ENCODE measurements at places on chromosomes 2 and 18. TPM values are rescaled to one million over a fixed set of nuclear protein-coding genes. Genes with fewer than 3 reads are reported as not detected.

GRCh38 chr2:200311139-200311538 lies 4.6 kb downstream of the SPATS2L start:
- DNase-seq: no peak

DNA sequence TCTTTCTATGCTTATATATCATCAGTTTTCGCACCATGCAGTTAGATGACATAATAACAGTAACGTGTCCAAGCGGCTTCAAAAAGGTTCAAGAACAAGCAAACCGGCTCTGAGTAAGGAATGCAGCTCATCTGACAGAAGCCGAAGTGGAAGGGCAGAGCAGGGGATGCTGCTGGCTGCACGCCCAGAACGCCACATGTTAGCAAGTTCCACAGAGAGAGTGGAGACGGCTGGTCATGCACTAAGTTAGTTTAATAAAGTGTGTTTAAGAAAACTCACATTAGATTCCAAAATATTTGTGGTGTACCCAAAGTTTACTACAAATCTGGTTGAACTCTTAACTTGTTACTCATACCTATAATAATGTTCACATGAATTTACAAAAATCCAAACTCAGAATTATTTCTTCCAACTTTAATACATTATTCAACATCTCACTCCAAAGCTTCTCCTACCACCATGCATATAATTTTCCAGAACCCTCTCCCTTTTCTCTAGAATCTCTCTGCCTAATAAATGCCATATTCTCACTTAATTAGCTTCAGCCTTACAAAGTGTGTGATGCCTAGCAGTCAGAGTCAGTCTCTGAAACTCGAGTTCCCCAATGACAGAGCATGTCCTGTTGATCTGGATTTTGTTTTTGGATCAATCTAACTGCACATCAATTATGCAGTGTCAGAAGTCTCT lies 170.0 kb downstream of the DNAH7 start:
- DNase-seq: peak; percentile 34

- DNase-seq: no peak
Observed at GRCh38 chr2:71263386-71263785, 36.5 kb upstream of the PAIP2B start.

GRCh38 chr2:5867056-5867455 lies 174.9 kb downstream of the SOX11 start:
- no peak for DNase-seq

GRCh38 chr2:109611467-109612095 lies 2.2 kb downstream of the SEPTIN10 start:
- no peak for DNase-seq

DNA sequence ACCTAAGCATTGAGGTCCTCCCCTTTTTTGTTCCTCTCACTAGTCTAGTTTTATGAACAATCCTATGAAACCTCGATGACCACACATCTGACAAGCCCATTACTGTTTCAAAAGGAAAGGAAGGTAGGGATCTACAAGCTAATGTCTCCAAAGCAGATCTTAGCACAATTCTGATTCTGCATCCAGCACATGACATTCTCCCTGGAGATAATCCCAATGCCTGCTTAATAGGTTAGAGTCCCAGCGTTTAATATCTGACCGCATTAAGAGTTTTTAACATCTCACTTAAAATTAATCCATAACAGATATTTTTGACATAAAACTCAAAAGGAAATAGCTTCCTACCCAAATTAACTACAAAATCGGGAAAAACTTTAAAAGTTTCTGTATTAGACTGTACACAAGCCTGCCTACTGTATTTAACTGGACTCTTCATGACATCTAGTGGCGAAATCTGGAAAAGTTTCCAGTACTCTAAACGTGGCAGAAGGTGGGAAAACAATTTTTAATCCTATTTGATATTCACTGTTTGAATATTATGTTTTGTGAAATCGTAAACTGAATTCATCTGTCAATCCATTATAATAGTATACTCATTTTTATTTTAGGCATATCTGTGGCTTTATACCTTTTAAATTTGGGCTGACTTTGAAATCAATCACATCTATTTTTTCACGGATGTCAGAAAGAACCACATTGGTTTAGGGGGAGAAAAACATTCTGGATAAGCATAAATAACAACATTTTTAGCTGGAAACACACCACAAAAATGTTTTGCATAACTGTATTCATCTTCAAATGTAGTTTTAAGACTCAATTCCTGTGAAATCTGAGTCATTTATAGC lies 62.4 kb downstream of the TXNL1 start:
- no peak for DNase-seq

GRCh38 chr2:95206096-95206495 lies 1.2 kb upstream of the ZNF892 start:
- no peak for DNase-seq

DNA sequence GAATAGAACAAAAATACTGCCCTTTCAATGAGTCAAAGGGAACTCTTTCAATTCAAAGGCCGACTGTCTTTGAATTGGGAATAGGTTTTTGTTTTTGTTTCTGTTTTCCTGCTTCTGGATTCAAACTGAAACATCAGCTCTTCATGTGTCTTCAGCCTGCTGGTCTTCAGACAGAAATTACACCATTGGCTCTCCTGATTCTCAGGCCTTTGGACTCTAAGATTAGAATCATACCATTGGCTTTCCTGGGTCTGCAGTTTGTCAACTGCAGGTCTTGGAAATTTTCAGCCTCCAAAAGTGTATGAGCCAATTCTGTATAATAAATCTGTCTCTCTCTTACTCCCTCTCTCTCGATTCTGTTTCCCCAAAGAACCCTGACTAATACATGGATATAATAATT lies 31.1 kb downstream of the CTLA4 start:
- DNase-seq: no peak

DNA sequence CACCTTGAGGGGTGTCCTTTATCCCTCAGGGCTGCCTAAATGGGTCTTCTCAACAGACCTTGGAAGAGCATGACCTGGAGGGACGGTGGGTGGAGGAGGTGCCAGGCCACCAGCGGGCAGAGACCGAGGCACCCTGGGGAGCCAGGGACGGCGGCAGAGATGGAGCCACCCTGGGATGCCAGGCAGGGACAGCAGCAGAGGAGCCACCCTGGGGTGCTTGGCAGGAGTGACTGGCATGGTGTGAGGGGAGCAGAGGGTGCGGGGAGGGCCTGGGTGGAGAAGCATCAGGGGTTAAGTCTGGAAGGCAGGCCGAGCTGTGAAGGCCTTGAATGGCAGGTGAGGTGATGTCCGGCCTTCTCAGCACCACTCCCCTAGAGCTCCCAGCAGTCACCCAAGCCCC lies 56.1 kb downstream of the CIB4 start:
- peak; percentile 68 for DNase-seq

DNA sequence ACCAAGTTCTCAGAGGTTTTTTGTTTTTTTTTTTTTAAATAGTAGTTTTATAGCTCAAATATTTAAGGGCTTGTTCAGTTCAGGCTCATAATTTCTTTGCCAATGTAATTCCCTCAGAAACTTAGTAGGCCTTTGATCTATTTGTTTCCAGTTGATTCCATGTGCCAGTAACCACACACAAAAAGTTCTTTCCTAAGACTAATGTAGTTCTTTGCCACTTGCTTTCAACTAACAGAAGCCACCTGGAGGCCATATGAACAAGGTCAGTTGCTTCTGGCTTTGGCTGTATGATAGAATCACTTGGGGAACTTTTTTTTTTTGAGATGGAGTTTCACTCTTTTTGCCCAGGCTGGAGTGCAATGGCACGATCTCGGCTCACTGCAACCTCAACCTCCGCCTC lies 100.7 kb downstream of the DTNB start:
- no peak for DNase-seq

GRCh38 chr2:15807418-15808203 lies 132.7 kb upstream of the MYCN start:
- no peak for DNase-seq

- no peak for DNase-seq
Observed at GRCh38 chr2:61906186-61906470, 654 bp downstream of the COMMD1 start.

- peak; percentile 49 for DNase-seq
Observed at GRCh38 chr2:15732341-15733077, 140.8 kb downstream of the DDX1 start.

DNA sequence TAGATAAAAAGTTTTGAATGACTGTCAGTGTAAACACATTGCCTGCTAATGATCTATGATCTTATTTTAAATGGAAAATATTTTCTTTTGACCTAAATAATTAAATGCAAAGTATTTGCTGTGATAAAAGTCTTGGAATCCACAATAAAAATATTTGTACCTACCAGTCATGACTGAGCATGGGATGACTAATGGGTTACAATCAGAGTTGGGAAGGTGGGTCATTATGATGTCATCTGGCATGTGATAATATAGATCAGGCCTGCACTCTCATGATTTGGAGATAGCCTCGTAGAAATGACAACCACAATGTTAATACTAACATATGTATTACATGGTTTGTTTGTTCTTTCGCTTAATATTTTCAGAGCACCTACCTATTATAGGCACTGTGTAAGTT lies 848.8 kb upstream of the KLHL29 start:
- DNase-seq: no peak

GRCh38 chr18:3720818-3721545 lies 271.0 kb downstream of the TGIF1 start:
- DNase-seq: no peak

GRCh38 chr2:216911886-216912285 lies 52.0 kb upstream of the TNP1 start:
- no peak for DNase-seq

- DNase-seq: no peak
Observed at GRCh38 chr18:35110554-35111485, 69.6 kb downstream of the MAPRE2 start.

- DNase-seq: no peak
Observed at GRCh38 chr2:209113026-209113425, 310.8 kb upstream of the MAP2 start.

GRCh38 chr18:43389163-43389562 lies 111.9 kb upstream of the SYT4 start:
- DNase-seq: no peak

DNA sequence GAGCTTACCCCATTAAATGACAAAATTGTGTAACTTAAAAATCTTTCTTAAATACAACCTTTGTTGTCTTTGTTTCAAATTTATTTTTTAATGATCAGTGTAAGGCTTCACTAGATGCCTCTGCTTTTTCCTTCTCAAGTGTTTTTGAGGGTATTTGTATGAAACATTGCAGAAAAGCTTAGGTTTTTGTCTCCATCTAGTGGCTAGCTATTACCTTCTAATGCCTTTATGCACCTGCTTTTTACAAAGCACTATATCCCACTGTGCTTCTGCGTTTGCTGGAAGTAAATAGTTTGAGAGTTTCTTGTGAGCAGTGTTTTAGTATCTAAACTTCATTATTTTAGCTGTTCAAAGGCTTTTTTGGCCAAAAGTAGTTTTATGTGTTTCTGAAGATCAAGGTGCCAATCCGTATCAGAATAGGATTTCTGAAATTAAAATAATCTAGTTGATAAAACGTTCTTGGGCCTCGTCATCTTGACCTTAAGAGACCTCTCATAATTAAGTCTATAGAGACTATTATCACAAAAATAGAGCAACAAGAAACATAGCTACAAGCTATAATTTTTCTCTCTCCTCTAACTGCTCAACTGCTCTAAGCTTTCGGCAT lies 47.0 kb downstream of the IWS1 start:
- no peak for DNase-seq

DNA sequence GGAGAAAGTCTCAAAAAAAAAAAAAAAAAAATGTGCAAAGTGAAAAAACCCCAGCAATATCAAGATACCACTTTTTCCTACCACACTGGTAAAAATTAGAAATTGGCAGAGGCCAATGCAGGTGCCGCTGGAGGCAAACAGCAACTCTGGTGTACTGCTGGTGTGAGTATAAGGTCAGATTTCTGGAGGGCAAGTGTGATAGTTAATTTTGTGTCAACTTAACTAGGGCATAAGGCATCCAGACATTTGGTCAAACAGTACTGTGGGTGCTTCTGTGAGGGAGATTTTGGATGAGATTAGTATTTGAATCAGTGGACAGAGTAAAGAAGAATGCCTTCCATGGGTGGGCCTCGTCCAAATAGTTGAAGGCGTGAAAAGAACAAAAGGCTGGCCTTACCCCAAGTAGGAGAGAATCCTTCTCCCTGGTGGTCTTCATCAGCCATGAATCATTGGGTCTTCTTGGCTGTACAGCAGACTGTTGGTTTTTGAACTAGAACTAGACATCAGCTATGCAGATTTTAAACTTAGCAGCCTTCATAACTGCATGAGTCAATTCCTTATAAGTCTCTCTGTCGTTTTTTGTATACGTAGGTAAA lies 52.8 kb upstream of the FHL2 start:
- DNase-seq: no peak

GRCh38 chr2:176111846-176112374 lies 4.7 kb upstream of the HOXD10 start:
- peak; percentile 76 for DNase-seq

DNA sequence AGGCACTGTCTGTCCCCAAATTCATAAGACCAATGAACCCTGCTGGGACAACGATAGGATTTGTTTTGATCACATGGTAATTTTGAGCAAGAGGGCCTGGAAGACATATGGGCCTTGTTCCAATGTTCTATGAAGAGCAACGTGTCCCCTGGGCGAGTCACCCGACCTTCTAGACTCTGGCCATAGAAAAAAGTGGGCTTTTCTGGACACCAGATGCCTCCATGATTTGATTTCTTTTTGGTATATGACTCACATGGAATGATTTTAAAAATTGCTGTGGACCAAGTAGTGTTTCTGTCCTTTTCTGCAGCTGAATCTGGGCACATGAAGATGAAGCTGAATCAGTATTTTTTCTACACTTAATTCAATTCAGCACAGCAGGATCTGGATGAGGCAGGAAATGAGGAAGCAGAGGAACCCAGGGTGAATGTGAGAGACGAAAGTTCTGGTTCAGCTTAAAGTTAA lies 104.9 kb downstream of the CDC42EP3 start:
- DNase-seq: no peak

DNA sequence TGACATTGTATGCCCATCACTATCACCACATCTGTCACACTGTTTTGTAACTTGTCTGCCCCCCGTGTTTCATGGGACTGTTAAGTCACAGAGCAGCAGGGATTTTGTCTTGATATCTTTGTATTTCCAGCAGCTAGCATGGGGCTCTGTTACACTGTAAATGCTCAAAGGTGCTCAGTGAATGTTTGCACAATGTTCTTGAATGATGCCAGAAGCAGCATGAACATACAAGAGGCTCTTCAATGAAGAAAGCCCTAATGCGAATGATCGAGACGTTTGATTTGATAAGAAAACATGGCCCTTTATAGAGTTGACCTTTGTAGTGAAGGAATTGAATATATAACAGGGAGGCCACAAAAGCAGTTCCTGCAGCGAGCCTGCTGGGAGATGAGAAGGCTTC lies 120.9 kb upstream of the TTC39C start:
- DNase-seq: no peak

DNA sequence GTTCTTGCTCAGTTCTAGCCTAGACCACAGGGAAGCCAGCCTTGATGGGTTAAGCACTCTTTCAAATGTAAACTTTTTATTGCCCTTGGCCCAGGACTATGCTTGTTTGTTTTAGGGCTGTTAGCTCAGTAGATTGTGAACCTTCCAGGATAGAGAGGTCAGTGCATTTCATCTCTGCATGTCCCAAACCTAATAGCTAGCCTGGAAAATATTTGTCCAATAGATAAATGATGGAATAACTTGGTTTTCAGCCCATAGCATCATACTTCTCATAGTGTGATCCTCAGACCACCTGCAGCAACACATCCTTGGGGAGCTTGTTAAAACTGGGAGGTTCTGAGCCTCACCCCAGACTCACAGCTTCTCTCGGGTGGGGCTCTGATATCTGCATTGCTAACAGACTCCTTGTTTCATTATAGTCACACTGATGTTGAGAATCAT lies 59.8 kb downstream of the TRIB2 start:
- DNase-seq: no peak

The CD28 gene
- 0.08 TPM for total RNA-seq

The FMNL2 gene
- 12.2 TPM for total RNA-seq

The ACTG2 gene
- total RNA-seq: 13.7 TPM

The BOD1L2 gene
- not detected for total RNA-seq

The ALLC gene
- total RNA-seq: 0.23 TPM

The PLCL1 gene
- 2.1 TPM for total RNA-seq

The PSMA8 gene
- not detected for total RNA-seq

Measured in lower leg skin (tissue), 4 donors.